ENCODE measurements at places on chromosomes 16 and 17.

- no peak for DNase-seq
These were observed 11.4 kb upstream of the RILP start for GRCh38 chr17:1661045-1661444.

DNA sequence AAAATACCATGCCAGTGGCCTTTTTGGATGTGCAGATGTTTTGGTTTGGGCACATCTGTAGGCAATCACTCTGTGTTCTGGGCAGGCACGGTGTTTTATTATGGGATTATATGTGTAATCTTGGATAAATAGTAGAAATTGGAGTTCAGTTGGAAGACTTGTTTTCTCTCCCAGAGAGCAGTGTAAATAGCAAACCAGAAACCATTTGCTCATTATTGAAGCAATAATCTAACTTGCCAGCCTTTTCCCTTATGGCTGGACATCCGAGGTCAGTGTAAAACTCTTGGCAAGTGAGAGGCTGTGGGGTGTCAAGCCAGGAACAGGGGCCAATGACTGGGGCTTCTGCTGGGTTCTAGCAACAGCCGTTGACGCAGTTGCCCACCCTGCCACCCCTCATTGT, 69.9 kb downstream of the IRX3 start:
- DNase-seq: no peak

DNA sequence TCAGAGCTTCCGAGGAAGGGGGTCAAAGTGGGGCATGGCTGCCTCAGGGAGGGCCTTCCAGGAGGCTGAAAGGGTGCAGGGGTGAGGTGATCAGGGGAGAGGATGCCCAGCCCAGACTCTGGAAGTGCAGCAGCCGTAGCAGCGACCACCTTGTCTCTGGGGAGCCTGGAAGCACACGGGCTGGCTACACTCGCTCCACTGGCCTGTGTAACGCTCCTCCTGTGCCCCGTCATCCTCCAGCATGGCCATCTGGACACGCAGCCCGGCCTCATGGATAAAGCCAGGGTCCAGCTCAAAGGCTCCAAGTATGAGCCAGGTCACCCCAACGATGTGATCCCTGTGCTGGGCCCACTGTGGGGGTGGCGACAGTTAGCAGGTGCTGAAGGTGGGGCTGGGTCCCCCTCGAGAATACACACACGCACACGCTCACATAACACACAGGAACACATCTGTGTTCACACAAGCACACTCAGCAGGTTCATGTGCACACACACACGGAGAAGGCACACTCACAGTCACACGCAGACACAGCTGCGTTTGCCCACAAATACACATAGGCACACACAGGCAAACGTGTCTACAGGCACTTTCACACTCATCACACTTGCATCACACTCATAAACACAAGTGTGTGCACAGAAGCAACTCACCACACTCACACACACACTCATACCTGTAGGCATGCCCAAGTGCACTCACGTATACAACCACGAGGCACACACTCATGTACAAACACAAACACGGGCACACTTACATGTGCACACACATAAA, 19.3 kb downstream of the POLR3K start:
- DNase-seq: no peak

GRCh38 chr17:1608676-1609075, 20.0 kb downstream of the SLC43A2 start:
- DNase-seq: no peak

DNA sequence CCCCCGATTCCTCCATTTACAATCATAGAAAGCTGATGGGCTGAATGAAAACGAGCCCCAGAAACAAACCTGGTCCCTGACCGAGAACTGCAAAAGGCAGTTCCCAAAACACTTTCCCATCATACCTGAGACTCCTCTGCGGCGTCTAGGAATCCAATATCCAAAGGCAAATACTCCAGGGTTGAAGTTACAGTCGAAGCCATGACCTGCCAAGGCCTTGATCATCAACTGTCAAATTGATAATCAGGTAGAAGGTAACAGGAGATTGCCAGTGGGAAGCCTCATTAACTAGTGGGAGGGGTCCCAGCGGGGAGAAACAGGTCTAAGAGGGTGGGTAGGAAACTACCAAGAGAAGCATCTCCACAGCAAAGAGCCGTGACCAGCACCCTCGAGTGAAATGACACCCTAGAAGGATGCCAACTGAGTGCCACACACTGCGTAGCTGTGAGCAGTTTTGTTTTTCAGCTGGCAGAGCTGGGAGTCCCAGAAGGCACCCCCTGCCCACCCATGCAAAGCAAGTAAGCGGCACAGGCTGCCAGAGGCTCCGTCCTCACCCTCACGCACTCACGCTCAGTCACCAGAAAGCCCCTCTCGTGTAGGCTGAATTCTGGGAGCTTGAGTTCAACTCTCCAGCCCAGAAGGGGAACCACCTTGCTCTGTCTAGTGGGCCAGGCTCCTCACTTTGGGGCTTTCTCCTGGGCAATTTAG, 146.1 kb downstream of the GAS7 start:
- no peak for DNase-seq

DNA sequence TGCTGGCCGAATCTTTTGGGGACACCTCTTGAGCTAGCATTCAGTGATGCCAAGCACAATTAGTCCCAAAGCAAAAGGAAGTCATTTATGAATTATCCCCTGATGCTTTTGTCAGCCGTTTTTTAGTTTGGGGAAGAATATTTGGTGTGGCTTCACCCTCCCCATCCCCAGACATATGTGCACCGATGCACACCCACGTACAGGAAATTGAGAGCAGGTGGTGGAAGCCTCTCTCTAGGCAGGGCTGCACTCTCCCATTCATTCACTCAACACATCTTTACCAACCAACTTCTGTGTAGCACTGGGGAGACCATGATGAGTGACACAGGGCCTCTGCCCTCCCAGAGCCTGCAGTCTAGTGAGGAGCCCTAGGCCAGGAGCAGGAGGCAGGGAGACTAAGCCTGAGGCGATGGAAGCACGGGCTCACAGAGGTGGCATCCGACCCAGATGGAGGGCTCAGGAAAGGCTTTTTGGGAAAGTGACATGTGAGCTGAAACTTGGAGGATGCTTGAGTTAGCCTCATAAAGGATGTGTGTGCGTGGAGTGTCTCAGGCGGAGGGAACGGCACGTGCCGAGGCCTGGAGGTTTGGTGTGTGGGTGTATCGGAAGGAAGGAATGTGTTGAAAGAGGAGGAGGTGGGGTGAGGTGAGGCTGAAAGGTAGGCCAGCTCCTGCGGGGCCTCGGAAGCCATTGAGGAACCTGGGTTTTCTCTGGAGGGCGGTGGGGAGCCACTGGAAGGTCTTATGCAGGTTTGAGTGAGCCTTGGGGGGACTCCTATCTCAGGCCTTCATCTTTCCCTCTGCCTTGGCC, 43.8 kb downstream of the PSME3IP1 start:
- no peak for DNase-seq

GRCh38 chr17:42365136-42365535, 23.1 kb downstream of the STAT3 start:
- peak; percentile 83 for DNase-seq

- DNase-seq: peak; percentile 79
These were observed 22.9 kb downstream of the PRCD start for GRCh38 chr17:76562734-76563148.

GRCh38 chr16:57444711-57445110, 2.5 kb downstream of the CIAPIN1 start:
- no peak for DNase-seq

- DNase-seq: no peak
These were observed 17.7 kb downstream of the ATP6V0A1 start for GRCh38 chr17:42476411-42476810.

- DNase-seq: no peak
These were observed 1.5 kb downstream of the MAP1LC3B start for GRCh38 chr16:87393680-87394055.

DNA sequence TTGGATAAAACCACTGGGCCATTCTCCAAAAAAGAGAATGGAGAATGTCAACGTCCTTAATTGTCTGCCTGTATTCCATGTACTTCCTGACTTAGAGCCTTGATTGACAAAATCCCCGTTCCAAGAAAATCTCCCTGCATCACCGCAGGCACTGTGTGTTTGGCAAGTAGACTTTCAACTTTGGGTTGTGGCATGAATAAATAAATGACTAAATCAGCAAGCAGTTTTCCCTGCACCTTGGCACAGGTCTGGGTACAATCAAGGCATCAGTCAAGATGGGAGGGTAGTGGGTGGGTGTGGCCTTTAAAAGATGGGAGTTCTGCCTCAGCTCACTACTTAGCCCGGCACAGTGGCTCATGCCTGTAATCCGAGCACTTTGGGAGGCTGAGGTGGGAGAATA, 248.5 kb upstream of the RPL38 start:
- DNase-seq: no peak

DNA sequence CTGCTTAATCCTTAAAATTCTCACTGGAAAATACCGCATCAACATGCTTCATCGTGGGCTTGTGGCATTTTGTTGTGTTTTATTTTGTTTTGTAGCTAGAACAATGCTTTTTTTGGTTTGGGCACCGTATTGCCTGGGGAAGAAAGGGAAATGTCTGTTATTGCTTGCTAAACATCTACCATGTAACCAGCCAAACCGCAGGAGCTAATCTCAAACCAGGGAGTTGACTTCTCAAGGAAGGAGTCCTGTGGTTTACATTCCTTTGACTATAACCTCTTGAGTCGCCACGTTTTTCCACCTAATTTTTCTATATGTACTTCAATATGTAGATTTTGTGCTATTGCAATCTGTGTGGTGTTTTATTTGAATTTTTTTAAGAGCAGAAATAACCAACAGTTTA, 593.5 kb upstream of the SOX9 start:
- no peak for DNase-seq

- DNase-seq: peak; percentile 42
These were observed 51.8 kb downstream of the BEAN1 start for GRCh38 chr16:66478733-66479511.

- DNase-seq: peak; percentile 59
These were observed 90.4 kb downstream of the PARN start for GRCh38 chr16:14539631-14540030.

- no peak for DNase-seq
These were observed 395.5 kb downstream of the CA10 start for GRCh38 chr17:51763058-51763457.

DNA sequence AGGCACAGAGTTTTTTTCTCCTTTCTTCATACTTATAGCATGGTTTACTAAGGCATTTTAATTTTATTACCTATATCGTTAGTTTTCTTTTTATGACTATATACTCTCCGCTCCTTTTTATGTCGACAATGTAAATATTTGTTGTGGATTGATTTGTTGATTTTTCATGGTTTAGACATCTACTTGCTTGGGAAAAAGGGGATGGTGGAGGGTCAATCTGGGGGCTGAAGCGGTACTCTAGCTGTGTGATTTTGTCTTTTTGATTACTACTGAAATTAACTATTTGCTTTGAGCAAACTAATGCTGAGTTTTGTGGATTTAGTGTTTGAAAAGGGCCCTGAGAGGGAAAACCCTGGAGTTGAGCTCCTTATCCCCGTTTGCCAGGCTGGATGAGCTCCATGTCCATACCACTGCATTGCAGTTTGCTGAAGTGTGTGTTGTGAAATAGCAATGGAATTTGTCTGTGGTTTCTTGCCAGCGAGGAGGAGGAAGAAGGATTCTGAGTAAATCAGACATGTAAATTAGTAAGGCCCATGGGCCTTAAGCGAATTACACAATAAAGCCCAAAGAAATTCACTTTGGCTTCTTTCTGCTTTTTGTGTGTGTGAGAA, 72.0 kb downstream of the FTO start:
- DNase-seq: peak; percentile 90

- DNase-seq: no peak
These were observed 614.4 kb downstream of the CDH11 start for GRCh38 chr16:64507240-64508024.

- no peak for DNase-seq
These were observed 40.6 kb upstream of the ABR start for GRCh38 chr17:1220346-1220745.

GRCh38 chr16:88774544-88775393, 10.3 kb downstream of the PIEZO1 start:
- DNase-seq: no peak

GRCh38 chr17:55289106-55289446, 24.3 kb downstream of the HLF start:
- DNase-seq: no peak

DNA sequence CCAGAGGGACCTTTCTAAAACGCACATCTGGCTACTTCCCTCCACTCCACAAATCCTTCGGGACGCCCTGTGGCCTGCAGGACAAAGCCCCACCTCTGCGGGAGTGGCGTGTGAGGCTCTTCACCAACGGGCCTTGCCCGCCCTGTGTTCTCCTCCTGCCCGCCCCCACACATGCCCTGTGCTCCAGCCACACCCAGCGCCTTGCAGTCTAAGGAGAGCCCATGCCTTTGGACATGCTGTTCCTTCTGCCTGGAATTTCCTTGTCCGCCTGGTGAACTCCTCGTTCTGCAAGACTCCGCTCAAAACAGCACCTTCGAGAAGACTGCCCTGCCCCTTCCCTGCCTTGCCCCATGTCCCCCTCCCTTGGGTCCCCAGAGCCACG, 7.4 kb downstream of the ELOB start:
- DNase-seq: no peak

DNA sequence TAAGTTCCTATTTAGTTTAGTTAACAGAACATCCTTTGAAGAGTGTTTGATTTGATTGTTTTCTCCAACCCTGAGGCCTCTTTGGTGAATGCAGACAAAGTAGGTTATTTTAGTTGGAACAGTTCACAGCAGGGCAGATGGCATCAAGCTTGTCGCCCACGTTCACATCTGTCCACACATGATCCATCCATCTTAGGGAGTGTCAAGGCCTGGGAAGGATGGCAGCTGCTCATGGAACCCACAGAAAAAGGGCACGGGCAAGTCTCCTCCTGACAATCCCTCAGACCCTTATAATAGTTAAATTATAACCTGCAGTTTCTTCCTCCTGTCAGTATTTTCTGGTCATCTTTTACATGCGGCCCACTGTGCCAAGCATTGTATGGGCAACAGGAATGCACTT, 60.2 kb downstream of the KNOP1 start:
- DNase-seq: no peak

GRCh38 chr17:80185968-80186367, 16.1 kb downstream of the CARD14 start:
- no peak for DNase-seq
